ENCODE measurements at places on chromosomes 11 and 22.

- DNase-seq, result no peak
These were observed 12.6 kb downstream of the OR5A2 start for GRCh38 chr11:59413646-59414045.

GRCh38 chr11:121586750-121587149, 134.0 kb upstream of the SORL1-AS1 start:
- DNase-seq, result no peak

- no peak for DNase-seq
These were observed 4.3 kb downstream of the LARGE2 start for GRCh38 chr11:45926536-45927331.

GRCh38 chr11:119130662-119131061, 9.3 kb downstream of the HINFP start:
- DNase-seq, result no peak

DNA sequence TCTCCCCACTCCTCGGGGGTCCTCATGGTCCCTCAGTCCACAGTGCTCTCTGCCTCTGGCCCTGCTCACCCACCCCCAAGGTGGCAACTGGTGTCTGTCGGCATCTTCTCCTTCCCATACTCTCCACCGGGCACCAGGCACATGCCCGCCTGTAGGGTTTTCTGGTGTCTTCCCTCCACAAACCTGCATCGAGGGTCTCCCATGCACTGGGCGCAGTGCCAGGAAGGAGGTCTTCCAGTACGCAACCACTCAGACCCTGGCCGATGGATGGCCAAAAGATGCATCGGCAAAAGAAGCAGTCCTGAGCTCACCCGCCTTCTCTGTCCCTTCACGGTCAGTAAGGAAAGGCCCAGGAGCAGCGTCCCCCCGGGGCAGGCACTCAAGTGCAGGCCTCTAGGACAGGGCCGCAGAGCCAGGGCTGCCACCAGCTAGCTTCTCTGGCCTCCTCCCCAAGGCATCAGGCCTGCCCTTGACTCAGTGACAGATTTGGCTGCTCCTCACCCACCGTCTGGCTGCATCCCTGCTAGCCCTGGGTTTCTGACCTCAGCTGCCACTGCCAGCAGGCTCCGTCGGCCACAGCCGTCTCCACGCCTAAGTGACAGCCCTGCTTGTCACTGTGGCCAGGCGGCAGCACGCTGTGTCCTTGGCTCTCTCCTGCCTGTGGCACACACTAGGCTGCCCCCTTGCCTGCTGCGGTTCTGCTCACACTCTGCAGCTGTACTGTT, 32.1 kb upstream of the IGSF9B start:
- no peak for DNase-seq

DNA sequence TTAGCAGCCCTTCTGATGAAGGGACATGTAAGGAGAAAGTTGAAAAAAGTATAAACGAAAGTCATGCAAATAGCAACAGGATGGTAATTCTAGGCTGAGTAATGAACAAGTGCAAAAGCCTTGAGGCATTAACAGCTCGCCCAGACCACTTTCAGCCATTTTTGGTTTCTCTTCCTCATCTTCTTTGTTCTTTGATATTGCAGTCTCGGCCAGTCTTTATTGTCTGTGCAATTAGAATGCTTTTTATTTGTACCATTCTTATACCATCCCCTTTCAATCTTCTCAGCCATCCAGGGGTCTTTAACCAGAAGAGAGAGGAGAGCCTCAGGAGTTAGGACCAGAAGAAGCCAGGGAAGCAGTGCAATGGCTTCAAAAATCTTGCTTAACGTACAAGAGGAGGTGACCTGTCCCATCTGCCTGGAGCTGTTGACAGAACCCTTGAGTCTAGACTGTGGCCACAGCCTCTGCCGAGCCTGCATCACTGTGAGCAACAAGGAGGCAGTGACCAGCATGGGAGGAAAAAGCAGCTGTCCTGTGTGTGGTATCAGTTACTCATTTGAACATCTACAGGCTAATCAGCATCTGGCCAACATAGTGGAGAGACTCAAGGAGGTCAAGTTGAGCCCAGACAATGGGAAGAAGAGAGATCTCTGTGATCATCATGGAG, 7.3 kb downstream of the TRIM34 start:
- DNase-seq, result no peak

- DNase-seq, result no peak
These were observed 92.0 kb upstream of the DDI1 start for GRCh38 chr11:103944251-103944940.

DNA sequence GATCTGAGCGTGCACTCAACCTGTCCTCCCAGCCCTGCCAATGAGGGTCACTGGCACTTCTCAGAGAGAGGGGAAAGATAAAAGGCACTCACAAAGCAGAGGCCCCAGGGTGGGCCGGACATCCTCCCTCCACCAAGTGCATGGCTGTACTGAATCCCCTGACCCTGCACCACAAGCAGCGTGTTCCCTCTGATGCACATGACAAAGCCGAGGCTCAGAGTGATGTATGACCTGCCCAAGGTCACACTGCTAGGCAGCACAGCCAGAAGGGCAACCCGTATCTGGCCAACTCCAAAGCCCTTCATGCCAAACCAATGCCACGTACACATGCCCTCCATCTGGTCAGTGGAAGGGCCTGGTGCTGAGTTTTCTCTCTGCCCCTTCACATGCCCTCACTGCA, 22.1 kb downstream of the SPATA19 start:
- DNase-seq, result no peak

GRCh38 chr22:19868333-19868732, 13.7 kb upstream of the GNB1L start:
- no peak for DNase-seq

DNA sequence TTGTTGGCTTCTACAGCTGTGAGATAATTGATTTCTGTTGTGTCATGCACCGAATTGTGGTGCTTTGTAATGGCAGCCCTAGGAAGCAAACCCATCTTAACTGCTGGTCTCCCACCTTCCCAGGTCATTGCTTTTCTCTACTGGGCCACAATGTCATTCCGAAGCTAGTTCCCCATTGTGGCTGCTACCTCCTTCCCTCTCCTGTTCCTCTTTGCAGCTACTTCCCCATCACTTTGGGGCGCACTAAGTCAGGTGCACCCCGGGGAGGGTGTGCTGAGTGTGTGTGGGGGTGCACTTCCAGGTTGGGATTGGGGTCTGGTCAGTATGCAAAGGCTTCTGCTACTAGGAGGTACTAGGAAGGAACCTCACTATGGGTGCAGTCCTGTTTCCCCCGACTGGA, 109.3 kb downstream of the ST3GAL4 start:
- DNase-seq, result no peak

- no peak for DNase-seq
These were observed 2.0 kb downstream of the IGSF22 start for GRCh38 chr11:18723991-18724390.

DNA sequence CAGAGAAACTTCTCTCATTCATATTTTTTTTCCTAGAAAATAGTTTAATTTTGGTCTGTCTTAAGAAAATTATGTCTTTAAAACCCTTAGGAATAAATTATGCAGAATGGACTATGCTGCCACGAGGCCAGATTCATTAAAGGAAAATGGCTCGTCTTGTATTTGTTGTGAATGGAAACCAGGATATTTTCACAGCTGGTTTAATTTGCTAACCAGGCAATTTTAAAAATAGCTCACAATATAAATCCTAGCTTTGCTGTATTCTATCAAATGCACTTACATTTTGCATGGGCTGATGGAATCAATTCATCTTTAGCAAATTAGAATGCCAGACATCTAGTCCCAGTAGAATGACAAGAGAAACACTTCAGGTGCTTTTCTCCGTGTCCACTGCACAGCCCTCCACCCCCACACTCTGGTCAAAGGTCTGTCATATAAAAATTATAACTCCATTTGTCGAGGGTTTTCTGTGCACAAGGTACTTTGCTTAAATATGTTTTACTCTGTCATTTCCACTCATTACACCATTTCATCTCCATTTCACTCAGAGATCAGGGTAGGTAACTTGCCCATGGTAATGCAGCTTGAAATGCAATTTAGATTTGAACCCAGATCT, 20.3 kb upstream of the TNRC6B start:
- no peak for DNase-seq

- no peak for DNase-seq
These were observed 48.1 kb upstream of the FGF3 start for GRCh38 chr11:69867076-69868005.

DNA sequence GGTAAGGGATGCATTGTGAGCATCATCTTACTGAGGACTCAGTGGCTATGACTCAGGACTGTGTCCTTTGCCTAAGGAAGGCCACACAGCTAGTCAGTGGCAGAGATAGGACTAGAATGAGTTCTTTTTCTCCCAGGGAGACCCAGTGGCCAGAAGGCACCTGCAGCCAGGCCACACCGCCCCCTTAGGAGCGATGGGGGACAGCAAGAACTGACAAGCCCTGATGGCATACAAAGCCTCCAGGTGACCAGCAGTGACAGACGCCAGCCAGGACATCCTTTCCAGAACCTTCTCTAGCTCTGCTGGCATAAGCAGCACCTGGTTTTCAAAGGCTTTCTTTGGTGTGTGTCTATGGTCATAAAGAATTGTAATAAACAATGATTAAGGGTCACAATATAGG, 240.1 kb downstream of the ST3GAL4 start:
- DNase-seq, result no peak

DNA sequence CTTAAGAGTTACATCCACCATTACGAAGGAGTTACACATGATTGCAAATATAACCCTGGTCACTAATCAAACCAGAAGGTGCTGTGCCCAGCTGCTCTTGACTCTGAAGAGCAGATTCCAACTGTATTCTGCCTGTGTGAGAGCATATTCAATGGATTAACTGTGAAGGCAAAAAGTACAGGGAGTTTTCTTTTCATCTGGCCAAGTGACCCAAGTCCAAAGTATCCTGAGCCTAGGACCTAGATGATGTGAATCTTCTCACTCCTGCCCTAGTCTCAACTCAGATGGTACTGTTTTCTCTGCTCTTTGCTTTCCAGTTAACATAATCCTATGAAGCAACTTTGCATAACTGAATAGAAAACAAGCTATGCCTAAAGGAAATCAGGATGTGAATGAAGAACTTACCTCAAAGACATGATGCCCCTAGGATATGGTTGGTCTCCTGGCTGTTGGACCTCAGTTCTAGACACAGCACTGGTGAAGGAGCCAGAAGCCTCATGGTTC, 105.9 kb downstream of the C11orf58 start:
- DNase-seq, result no peak

DNA sequence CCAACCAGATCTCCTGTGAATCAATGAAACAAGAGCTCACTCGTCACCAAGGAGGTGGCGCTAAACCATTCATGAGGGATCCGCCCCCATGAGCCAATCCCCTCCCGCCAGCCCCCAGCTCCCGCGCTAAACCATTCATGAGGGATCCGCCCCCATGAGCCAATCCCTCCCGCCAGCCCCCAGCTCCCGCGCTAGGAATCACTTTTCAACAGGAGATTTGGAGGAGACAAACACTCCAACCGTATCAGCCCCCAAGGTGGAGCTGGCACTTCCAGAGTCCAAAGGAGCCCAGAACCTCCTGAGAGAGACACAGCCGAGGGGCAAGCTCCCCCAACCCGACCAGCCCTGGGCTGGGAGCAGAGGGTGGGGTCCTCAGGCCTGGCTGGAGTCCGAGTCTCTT, 40.9 kb upstream of the PRR5 start:
- peak; percentile 45 for DNase-seq

DNA sequence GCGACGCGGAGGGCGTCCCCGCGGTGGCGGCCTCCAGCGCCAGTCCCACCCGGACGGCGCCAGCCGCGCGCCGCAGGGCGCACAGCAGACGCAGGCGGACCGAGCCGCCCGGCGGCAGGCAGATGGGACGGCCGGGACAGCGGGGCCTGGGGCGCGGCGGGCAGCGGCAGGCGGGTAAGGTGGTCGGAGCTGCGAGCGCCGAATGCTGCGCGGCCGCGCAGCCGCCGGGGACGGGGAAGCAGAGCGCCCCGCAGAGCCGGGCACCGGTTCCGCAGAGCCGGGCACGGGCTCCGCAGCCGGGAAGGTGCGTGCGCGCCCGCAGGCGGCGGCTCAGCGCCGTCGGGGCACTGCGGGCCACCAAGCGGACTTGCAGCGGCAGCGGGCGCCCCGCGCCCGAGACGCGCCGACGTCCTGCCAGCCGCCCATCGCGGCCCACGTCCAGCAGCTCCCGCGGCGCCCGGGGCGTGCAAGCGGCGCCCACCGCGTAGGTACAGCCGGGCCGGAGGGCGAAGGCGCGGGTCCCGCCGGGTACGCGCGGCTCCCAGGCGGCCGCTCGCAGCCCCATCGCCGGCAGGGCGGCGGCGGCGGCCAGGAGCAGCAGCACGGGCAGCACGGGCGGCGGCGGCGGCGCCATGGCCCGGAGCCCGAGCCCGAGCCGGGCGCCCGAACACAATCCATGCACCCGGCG, 739 bp downstream of the CELSR1 start:
- DNase-seq, result no peak

DNA sequence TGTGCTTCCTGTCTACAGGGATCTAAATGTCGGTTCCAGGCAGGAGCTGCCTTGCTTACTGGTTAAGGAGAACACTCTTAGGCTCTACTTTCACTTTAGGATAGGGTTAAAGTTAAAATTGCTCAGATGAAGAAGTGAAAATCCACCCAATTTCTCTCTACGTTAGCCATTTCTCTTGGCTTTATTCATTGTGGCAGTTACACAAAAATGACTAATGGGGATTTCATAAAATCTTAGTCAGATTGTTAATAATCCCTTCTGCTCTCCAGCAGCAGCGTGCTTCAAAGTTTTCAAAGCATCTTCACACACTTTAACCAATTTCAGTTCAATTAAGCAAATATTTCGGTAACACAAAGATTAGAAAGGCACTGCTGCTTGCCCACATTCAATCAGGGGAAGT, 58.4 kb upstream of the RCN1 start:
- no peak for DNase-seq
